ENCODE measurements at places on chromosomes 4 and X.
A peak's percentile ranks its signal among the peaks of the same experiment; 100 is the strongest.

- DNase-seq: peak; percentile 63
Measured at GRCh38 chr4:80138551-80139538, 58.5 kb upstream of the PRDM8 start.

- no peak for DNase-seq
Measured at GRCh38 chr4:26701786-26702227, 117.9 kb downstream of the TBC1D19 start.

DNA sequence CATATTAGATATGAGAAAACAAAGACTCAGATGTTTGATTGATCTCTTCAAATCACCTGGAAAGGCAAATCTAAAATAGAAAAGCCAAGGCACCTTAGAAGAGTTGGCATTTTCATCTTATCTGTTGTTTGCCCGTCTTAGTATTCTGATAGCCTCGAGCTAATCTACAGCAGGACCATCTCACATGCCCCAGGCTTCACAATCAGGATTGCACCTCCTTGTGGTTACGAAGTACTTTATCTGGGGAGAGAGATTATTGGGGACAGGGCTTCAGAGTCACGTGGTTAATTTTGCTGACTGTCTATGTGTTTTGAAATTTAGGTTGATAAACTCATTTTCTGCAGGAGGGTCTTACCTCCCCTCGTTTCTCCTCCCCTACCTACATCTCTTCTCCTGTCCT is 313.1 kb upstream of the ANXA10 start:
- no peak for DNase-seq

DNA sequence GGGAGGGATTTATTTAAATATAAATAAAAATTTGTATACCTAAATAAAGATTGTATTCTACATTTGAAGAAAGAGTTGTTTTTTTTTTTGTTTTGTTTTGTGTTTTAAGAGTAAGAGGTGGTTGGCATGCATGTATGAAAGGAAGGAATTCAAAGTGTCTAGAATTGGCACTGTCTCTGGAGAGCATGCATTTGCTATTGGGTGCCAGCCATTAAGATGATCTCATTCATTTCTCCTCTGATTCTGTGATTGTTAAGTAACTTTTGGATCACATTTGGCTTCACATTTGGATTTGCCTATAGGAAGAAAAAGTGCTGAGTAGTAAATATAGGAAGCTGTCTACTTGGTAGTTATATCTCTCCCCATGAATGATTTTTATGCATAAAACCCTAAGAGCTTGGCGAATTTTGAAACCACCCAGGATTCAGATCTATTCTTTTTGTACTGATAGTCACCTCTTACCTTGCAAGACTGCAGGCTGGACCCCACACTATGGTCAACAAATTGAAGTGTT is 7.8 kb upstream of the BOD1L1 start:
- no peak for DNase-seq

DNA sequence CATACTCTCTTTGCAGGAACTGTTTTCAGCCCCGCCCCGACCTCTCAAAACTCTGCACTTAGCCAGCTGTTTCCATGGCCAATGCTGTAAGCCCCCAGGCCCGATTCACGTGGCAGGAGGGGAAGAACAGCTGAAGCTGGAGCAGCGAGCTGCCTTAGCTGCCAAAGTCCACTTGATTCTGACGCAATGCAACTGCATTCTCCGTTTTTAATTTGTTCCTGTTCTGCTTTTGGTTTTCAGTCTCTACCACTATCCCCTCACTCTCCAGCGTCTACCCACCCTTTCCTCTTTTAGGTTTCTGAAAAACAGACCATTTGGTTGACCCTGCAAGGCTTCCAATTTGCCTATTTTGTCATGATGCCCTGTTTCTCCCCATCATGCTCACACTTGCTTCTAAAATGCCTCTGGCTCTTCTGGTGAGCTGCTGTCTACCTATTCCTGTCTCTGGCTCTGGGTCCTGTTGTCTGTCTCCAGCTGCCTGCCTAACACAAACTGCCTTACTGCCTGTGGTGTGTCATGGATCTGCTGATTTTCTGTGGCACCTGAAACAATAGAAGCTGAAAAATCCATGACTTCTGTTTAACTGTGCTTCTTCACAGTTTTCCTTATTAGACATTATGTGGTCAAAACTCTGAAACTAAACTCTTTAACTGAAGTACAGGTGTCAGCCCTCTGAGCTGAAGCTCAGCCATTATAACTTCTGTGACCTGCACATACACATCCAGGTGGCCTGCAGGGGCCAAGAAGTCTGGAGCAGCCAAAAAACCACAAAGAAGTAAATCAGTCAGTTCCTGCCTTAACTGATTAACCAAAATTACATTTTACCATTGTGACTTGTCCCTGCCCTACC is 160.5 kb upstream of the AGTR2 start:
- no peak for DNase-seq

DNA sequence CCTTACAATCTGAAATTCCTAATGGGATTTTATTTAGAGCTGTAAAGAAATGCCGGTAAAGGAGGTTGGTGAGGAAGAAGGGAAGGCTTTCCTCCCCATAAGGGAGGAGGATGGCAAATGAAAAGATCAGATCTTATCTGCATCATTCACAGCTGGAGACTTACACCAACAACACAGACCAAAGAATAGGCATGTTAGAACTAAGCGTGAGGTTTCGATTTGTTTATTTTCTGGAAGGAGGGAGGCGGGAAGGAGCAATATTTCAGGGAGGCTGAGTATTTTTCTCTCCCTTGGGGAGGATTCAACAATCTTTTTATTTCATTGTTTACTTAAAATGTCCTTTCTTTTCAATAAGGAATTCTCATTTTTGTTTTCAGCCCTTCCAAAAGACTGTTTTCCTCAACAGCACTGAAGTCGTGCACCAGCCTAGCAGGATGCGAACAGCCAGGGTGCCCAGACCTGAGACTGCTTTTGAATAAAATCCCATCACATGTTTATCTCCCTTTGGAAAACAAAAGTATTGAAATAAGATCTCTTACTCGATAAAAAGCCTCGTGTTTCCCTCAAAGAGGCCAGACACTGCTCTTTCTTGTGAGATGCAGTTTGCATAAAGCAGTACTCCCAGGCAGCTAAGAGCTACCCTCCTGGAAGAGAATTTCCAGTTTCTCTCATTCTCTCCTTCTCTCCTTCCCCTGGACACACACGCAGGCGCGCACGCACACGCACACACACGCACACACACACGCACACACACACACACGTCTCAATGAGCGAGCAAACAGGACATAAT is 236.1 kb downstream of the MGST2 start:
- no peak for DNase-seq

- DNase-seq: no peak
Measured at GRCh38 chrX:131288188-131288587, 918 bp downstream of the IGSF1 start.

- no peak for DNase-seq
Measured at GRCh38 chr4:42588909-42589308, 68.0 kb downstream of the ATP8A1 start.

- no peak for DNase-seq
Measured at GRCh38 chr4:144178414-144178813, 37.9 kb upstream of the GYPA start.

DNA sequence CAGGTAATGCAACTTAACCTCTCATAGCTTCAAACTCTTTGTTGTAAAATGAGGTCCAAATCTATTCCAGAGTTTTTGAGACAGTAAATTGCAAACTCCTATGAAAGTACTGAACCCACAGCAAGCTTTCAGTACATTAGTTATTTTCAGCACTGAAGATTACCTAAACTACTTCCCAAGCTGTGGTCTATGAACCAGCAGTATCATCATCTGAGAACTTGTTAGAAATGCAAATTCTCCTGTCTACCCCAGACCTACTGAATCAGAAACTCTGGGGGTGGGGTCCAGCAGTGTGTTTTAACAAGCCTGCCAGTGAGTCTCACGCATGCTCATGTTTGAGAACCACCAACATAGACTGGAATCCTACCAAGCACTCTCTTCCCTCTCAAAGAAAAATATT is 5.7 kb upstream of the CASP6 start:
- no peak for DNase-seq
